NCI-H1105 (cell line): ENCODE measurements at places on chromosomes 7 and 10.

- no peak for DNase-seq
Observed at GRCh38 chr7:1022801-1023465, 21.4 kb upstream of the GPR146 start.

GRCh38 chr10:21203473-21204107 lies 306.5 kb upstream of the NEBL start:
- no peak for DNase-seq

GRCh38 chr10:69854511-69855345 lies 53.0 kb downstream of the COL13A1 start:
- no peak for DNase-seq

GRCh38 chr10:86642499-86642898 lies 11.8 kb upstream of the OPN4 start:
- no peak for DNase-seq

DNA sequence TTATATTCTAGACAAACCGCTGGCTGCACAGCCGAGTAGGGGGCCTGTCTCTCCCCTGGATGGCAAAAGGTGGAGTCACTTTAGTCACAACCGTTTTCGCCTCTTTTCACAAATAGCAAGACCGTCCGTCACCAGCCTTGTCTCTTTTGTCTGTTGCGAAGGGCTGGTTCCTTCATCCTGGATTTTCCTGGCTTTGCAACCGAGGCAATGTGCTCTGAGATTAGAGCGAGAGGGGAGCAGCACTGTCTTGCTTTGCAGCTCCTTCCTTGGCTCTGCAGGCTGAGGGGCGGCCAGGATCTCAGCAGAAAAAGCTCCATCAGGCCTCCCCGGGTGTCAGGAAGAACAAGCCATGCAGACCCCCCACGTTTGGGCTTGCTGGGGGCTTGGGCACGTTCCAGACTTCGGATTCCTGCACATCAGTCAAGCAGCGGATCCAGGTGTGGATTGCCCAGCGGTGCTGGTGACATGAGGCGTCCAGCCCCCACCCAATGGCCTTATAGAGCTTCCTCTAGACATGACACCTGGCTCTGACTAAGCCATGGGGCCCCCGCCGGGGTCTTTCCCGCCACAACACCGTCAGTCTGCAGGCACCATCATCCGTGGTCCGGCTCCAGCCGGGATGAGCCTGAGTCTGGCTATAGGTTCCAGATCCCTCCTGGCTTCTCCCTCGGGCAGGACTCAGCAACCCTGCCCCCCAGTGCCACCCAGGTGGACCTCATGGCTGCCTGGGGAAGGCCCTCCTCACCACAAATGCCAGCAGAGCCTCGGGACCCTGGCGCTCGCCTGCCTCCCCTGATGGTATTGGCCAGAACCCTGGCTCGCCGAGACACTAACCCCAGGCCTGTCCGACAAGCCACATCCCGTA lies 467.6 kb upstream of the FOXK1 start:
- no peak for DNase-seq

GRCh38 chr10:34171957-34172527 lies 643.1 kb downstream of the PARD3 start:
- DNase-seq, result no peak

GRCh38 chr10:84334811-84335210 lies 6.4 kb downstream of the CCSER2 start:
- DNase-seq, result no peak

GRCh38 chr7:83672157-83672556 lies 23.2 kb upstream of the SEMA3E start:
- no peak for DNase-seq

GRCh38 chr7:8291397-8292141 lies 29.6 kb upstream of the ICA1 start:
- peak; percentile 54 for DNase-seq

- DNase-seq, result no peak
Observed at GRCh38 chr10:72009425-72010081, 45.4 kb downstream of the CHST3 start.

DNA sequence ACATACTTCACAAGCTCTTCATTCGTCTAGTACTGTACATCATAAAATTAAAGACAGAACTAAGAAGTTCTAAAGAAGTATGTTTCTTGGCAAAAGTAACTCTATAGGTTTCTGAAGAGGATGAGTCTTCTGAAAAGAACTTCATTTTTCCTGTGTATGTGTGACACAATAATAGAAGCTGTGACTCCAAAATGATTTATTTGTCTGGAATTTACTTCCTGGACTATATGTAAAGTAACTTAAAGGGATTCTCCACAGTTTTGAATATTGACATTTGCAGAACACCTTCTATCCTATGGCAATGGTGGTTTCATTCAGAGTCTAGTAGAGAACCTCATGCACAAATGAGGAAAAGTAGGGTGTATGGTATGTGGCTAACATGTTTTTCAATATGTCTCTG lies 19.8 kb upstream of the CLDN12 start:
- no peak for DNase-seq

GRCh38 chr10:117549100-117549585 lies 6.6 kb downstream of the EMX2 start:
- DNase-seq, result no peak

GRCh38 chr7:44622342-44623151 lies 16.1 kb downstream of the OGDH start:
- DNase-seq, result no peak

- no peak for DNase-seq
Observed at GRCh38 chr7:110877016-110877415, 213.9 kb upstream of the LRRN3 start.

DNA sequence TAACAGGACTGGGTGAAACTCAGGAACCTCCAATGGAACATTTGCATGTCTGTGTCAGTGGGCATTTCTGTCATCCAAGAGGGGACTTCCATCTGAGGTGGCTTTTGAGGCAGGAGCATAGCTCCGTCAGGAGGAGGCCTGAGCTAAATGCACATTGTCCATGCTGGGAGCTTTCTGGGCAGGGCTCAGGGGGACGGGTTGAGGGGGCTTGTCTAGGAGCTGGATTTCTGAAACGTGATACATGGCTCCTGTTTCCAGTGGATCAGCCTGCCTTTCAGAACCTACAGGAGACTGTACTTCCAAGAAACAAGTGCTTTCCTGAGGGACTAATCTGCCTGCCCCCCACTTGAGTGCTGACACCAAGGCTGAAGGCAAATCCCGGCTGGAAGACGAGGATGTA lies 40.5 kb upstream of the GDF10 start:
- DNase-seq, result no peak

DNA sequence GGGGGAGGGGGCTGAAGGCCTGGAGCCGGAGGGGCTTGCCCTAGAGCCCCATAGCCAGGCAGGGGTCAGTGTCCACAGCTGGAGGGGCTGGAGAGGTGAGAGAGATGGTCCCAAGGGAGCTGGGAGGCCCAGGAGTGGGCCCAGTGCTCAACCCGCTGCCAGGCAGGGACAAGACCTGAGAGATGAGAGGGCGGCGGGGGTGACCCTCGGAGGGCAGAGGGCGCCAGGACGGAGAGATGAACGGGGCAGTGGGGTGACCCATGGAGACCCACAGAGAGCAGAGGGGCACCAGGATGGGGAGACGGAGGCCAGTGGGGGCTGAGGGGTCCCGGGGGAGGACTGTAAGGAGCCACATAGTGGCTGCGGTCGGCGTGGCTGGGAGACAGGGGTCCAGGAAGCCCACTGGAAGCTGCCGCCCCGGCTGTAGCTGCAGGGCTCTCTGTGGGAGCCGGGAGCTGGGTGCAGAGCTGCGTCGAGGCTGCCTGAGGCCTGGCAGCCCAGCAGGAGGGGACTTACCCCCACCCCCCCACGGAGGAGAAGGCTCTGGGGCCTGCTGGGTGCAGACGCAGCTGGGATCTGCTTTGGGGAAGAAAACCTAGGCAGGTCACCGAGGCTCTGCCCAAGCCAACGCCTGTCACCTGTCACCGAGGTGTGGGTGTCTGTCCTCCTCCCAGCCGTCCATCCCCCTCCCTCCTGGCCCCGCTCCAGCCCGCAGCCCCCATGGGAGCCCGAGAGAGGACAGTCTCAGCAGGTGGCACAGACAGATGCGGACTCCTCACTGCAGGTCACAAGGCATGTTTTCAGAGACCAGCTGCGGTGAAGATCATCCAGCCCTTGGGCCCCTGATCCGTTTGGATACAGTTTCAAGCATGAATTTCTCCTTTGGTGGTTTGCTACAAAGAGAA lies 25.1 kb downstream of the PWWP2B start:
- DNase-seq, result peak; percentile 59

DNA sequence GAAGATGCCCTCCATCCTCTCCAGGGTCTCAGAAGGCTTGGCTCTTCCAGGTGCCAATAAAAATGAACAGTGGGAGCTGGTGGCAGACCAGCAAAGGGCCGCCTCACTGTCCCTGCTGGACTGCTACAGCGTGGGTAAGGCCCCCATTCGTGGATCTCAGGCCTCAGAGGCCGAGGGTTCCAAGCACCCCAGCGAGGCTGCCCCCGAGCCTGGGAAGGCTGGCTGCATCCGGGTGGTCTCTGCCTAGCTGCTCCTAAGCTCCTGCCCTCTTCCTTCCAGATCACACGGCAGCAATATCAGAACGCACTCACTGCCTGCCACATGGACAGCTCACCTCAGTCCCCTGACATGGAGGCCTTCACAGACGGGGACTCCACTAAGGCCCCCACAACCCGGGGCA lies 42.9 kb downstream of the GOT1 start:
- DNase-seq, result no peak
